ENCODE measurements at places on chromosomes 5 and 9.
A peak's percentile ranks its signal among the peaks of the same experiment; 100 is the strongest.

DNA sequence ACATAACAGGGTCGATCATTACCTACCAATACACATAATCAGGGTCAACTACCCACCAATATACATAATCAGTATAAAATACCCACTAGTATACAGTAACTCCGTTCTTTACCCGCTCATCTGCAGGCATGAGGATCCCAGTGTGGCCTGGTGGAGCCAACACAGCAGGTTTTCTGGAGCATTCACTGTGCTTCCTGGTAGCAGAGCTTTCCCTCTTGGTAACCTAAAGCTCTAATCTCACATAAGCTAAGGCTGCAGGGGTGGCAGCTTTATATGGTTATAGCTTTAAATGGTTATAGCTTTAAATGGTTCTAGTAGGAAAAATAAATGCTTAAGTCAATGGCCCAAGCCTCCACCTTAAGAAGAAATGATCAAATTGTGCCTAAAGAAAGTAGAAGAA lies 11.9 kb downstream of the LCN1 start:
- DNase-seq: no peak

GRCh38 chr9:281741-282645 lies 67.3 kb downstream of the DOCK8 start:
- DNase-seq: peak; percentile 85

DNA sequence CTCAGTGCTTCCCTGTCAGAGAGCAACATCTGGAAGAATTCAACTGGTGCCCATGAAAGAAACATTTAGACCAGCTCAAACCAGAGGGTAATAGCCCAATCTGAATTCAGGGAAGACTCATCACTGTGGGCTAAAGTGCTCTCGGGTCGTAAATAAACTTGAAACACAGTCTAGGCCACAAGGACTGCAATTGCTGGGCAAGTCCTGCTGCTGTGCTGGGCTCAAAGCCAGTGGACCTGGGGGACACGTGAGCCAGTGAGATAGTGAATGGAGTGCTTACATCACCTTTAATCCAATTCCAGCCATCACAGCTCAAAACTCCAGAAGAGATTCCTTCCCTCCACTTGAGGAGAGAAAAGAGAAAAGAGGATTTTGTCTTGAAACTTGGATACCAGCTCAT lies 78.1 kb upstream of the DAP start:
- no peak for DNase-seq

GRCh38 chr9:126586236-126586635 lies 27.5 kb upstream of the LMX1B start:
- DNase-seq: no peak

- no peak for DNase-seq
Measured at GRCh38 chr9:101457003-101457402, 21.4 kb upstream of the ALDOB start.

DNA sequence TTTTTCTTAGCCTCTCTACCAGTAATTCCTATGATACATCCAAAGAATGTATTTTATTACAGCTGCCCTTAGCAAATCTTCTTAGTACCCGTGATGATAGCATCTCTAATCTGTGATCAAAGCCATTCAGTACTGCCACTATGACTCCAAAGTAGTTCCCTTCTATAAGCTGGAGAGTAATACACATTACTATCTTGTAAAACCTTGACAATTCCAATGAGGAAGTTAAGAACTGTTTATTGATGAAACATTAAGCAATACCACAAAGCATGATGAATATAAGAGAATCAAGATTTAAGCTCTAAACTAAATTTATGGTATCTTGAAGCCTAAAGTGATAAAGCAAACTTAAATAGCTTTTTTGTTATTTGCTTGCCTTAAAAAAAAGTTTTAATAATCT lies 86.1 kb downstream of the SMIM23 start:
- DNase-seq: no peak

- DNase-seq: no peak
Measured at GRCh38 chr5:23001120-23001519, 148.0 kb upstream of the CDH12 start.

- DNase-seq: no peak
Measured at GRCh38 chr5:139799359-139799758, 3.8 kb downstream of the PSD2 start.

GRCh38 chr9:97188545-97188944 lies 118.9 kb upstream of the CCDC180 start:
- DNase-seq: no peak

DNA sequence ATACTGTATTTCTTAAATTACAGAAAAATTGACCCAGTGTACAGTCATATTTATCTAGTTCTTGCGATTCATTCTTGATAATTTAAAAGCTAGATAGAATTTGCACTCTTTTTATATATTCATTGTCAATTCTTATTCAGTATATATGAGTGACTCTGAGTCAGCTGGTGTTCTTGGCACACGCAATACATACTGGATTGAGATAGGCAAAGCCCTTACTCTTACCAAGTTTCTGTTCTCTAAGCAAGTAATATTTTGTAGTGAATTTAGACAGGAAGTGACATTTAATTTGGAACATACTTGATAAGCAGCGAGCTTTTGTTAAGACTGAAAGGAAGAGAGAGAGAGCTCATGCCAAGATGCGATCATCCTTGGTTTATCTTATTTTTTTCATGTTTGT lies 57.7 kb downstream of the GPBP1 start:
- DNase-seq: no peak

DNA sequence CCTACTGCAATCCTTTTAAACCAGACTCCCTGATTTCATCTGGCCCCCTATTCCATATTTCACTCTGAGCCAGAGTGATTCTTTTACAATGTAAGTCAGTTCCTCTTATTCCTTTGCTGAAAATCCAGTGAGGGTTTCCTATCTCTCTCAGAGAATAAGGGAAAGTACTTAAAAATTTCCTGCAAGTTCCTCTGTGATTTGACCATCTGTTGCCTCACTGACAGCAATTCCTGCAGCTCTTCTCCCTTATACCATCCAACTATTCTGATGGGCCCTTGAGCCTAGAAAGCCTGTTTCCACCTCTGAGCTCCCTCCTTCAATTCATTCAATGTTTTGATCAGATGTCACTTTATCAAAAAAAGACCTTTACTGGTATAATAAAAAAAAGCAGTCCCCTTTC lies 317.1 kb upstream of the CCNH start:
- no peak for DNase-seq

DNA sequence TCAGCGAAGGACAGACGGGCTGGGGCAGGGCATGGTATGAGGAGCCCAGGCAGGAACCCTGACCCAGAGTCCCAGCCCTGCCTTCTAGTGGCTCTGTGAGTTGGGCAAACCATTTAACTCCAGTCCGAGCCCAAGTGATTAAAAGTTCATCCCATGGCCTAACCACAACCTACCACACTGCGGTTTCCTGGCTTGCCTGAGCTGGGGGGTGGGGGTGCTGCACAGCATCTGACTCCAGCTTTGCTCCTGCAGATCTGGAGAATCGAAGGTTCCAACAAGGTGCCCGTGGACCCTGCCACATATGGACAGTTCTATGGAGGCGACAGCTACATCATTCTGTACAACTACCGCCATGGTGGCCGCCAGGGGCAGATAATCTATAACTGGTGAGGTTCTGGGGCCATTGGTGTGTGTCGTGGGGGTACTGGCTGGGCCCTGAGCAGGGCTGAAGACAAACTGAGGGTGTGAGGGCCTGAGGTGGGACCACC lies 49.0 kb downstream of the STOM start:
- no peak for DNase-seq

- DNase-seq: no peak
Measured at GRCh38 chr5:16538006-16538405, 72.4 kb upstream of the ZNF622 start.

DNA sequence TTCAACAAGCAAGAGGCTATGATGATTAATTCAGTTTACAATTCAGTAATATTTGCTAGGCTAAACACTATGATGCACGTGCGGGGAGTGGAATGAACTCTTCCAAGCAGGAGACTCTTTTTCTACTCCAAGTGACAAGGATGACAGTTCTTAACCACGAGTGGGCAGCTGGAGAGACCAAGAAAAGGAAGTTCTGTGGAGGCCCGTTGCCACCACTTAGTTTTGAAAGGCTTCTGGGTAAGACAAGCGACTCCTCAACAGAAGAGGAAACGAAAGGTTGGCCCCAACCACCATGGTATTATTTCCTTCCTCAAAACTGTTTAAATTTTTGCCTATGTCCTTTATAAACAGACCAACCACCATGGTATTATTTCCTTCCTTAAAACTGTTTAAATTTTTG lies 2.8 kb downstream of the DCAF12 start:
- DNase-seq: peak; percentile 20

DNA sequence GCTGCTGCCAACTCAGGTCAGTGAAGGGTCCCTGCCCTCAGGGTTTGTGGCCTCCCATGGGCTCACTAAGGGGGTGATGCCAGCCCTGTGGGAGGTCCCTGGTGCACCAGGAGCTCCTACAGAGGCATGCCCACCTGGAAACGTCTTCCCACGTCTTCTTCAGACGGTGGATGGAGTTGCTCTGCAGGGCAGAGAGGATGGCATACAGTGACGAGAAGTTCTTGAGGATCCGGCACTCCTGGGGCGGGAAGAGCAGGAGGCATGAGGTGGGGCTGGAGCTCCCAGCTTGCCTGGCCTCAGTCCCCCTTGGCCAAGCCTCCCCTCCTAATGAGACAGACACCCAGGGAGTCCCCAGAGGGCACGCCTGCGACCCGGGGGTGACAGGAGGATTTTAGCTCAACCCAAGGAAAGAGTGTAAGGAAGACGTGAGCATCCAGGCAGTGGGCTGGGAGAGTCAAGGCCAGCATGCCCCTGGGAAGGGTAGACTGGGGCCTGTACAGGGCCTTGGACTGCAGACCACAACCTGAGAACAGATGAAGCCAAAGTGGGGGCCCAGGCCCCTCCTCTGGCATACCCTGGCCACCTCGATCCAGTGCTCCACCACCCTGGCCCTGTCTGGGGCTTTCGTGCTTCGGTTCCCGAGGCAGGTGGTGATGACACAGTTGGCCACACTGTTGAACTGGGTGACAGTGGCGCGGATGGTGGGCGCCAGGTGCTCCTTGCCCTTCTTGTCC lies 14.4 kb downstream of the RALGDS start:
- no peak for DNase-seq

DNA sequence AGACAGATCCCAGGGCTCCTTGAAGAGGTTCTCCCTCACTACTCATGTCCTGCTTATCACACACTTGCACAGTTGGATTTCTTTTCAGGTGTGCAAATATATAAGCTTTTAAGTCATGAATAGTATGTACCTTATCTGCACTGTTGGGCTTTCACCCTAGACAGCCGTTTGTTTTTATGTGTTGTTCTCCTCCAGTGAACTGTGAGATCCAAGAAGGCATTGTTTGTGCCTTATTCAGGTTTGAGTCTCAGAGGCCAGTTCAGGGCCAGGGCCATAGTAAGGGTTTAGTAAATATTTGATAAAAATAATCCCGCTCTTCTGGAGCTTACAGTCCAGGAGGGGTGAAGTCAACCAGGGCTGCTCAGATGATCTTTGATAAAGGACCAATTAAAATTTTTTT lies 480.0 kb downstream of the TMEM38B start:
- DNase-seq: no peak

DNA sequence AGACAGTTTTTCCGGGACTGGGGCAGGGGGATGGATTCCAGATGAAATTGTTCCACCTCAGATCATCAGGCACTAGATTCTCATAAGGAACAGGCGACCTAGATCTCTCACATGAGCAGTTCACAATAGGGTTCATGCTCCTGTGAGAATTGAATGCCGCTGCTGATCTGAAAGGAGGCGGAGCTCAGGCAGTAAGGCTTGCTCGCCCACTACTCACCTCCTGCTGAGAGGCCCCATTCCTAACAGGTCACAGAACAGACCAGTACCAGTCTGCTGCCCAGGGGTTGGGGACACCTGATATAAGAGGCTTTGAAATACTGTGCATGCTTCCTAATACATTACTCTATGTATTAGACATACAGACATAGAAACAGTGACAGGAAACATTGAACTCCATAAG lies 41.1 kb downstream of the PTPRD start:
- DNase-seq: no peak

DNA sequence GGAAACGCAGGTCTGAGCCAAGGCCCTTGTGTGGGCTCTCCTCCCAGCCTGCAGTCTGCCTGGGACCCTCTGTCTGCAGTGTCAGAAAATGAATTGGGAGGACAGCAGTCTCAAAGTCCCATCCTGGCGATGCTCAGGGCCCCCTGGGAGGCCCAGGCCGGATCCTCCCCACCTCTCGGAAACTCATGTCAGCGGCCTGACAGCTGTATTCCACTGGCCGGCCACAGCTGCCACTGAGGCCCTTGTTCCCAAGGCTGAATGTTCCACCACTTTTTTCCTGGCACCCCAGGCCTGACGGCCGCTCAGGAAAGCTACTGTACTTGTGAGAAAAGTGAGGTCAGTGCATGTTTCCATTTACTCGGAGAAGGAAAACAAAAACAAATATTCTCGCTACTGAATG lies 180.0 kb downstream of the FGF18 start:
- no peak for DNase-seq

- DNase-seq: peak; percentile 19
Measured at GRCh38 chr5:1141834-1142233, 30.0 kb upstream of the SLC12A7 start.

DNA sequence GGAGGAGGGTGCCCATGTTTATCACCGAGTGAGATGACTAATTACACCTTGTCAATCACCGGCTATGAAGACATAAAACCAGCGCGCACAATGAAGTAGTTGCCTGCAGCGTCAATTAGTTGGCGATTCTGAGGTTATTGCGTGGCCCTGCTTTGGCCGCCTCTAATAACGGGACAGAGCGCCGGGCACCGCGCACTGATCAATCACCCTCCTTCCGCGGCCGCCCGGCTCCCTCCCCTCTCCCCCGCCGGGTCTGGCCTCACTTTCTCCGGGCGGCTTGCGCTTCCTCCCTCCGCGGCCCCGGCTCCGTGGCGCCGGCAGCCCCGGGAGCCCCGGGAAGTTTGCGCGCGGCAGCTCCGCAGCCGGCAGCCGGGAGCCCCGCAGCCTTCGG lies 3.3 kb upstream of the LHX2 start:
- no peak for DNase-seq

GRCh38 chr9:126207256-126207655 lies 119.4 kb upstream of the MVB12B start:
- DNase-seq: no peak

GRCh38 chr5:150278046-150278730 lies 11.4 kb downstream of the CAMK2A start:
- no peak for DNase-seq

DNA sequence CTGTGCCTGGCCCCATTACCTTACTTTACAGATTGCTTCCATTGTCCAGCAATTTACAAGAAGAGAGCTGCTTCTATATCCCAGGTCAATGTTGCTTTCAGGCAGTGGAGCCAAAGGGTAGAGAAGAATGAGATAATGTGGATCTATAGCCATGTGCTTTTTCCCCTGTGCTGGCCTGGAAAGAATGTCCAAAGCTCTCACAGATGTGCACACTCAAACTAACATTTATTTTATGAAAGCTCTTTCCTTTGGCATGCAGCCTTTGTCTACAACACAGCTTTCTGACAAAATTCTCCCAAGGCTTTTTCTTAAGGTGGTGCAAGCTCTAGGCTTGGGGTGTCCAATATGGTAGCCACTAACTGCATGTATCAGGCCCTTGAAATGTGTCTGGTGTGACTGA lies 217.3 kb downstream of the LRRC70 start:
- no peak for DNase-seq

DNA sequence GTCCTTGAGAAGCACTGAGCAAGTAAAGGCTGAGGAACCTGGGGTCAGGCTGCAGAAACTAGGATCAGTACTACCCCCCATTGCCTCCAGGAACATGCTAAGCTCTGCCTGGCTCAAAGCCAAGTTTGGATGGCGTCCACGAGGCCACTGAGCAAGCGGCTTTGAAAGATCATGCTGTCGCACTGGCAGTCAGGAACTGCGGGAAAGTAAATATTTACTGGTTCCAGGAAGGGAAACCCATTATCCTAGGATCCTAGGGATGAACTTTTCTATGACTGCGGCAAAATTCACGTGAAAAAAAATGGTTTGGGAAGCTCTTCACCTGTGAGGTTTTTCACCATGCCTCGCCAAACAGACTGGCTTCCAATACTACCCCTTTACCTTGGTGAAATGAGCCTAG lies 75.3 kb upstream of the PJA2 start:
- peak; percentile 17 for DNase-seq
